Activated CD4-positive, CD25-positive, alpha-beta regulatory T cell treated with anti-CD3 and anti-CD28 coated beads, Interleukin-2, amount 50 U/mL, for 72 hours (primary cell): ENCODE measurements at places on chromosomes 6 and 20.

DNA sequence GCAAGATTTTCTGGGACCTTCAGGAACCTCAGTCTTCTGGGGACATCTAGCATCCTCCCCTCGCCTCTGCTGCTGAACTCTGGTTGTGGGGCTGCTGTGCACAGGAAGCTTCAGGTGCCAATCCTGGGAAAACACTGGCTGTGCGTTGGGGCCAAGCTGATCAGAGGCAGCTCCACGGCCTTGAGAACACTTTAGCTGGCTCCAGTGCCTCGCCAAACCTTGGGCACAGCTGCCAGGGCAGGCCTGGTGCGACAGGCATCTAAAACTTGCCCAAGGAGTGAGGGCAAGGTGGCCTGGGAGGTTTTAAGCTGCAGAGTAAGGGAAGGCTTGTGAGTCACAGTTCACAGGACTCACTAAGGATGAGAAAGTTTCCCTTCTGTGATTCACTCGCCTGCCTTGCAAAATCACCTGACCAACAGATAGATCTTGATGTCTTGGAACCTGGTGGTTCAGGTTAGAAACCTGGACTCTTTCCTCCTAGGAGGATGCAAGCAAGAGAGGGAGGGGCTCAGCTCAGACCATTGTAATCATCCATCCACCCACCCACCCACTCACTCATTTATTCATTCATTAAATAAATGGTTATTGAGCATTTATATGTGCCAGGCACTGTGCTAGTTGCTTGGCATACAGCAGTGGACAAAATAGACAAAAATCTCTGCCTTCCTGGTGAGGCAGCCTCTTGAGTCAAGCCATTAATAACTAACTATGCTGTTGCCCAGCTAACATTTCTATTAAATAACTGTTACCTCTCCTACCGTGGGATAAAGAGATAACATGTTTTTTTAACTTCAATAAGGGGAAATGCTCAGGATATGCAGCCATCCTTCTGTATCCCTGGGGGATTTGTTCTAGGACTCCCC, 2.5 kb upstream of the SPATS1 start:
- no peak for DNase-seq

DNA sequence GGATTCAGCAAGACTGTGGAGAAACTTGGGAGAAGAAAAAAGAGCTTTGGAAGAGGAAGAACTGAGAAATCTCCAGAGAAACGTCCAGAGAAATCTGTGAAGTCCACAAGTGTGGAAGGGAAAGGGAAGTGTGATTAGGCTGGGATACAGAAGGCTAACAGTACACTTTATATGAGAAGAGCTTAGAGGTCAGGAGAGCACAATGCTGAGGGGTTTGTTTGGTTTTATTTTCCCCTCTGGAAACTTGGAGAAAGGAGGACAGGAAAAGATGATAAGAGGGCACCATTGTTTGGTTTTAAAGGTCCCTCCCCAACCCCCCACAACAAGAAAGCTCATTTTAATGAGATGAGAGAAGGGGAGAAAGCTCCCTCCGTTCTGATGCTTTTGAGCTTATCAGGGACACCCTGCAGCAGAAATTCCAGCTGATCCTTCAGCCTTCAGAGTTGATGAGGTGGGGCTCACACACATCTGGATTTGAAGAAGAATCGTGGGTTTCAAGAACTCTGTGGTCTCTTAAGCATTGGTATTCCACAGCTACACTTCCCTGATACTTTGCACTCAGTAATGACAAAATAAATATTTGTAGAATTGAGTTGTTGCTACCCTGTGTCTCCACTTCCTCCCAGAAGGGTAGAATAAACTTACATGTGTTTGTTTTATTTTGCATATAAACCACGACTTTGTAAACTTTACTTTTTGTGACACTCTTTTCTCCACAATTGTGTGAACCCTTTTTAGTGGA, 1.9 kb downstream of the NT5E start:
- no peak for DNase-seq

DNA sequence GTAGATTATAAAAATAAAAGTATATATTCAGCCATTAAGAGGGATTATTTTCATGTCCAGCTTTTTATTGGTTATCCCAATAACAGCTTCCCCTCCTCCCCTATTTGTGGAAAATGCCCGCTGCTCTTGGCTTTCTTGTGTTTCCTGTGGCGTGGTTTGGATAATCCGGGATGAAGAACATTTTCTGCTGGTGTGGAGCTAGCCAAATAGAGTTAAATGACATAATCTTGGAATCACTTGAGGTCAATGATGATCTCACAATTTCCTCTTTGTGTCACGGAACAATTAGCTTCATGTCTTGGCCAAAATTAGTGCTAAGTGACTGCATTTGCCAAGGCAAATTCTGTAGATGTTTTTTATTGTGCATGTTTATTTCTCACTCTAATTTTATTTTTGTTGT, 394.0 kb downstream of the LAMA2 start:
- DNase-seq: no peak

DNA sequence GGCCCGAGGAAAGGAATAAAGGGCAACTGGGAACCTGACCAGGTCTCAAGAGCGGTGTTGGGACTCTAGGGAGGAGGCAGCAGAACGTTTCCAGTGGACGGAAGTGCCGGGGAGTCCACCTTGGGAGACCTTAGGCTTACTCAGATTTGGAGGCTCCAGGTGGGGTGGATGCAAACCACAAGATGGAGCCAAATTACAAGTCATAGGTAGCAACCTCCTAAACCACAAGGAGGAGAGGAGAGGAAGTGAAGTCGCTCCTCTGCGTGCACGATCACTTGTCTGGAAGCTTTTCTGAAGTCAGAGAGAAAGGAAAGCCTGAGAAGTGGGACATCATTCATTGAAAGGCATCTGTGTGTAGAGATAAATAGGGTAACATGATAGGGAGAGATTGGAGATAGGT, 9.3 kb downstream of the HLA-DOA start:
- no peak for DNase-seq

GRCh38 chr20:45772693-45773092, 19.0 kb downstream of the WFDC3 start:
- DNase-seq: no peak

GRCh38 chr6:170212051-170212756, 78.7 kb downstream of the DLL1 start:
- DNase-seq: no peak

DNA sequence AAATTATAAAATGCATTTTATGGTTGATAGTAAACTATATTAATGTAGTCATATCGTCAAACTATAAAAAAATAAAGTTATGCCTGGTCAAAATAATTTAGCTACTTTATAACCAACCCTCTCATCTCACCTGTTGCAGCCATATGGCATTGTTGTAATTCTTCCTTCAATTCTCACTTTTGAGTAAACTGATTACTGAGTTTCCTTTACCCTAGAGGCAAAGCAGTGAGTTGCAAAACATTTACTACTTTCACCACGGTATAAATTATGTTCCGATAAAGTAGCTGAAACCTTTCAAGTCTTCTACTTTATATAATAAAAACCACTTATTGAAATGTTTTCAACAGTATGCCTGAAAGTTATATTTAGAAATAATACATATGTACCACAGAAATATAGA, 113.8 kb downstream of the AHI1 start:
- DNase-seq: no peak

DNA sequence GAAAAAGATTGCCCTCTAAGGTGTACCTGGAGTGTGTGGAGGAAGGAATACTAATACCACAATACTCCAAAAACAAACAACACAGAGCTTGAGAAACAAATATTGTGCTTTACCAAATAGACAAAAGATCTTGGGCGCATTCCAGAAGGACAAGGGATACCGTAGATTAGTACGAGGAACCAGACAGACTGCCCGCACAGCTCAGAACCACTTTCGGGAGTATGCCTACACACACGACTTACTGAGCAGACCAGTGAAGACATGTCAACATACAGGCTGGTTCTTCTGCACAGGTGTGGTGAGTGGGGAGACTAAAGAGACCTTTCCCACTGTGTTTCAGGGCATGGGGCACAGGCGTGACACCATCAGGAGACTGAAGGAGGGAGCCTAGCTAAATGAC, 15.8 kb upstream of the FOXQ1 start:
- DNase-seq: no peak

GRCh38 chr20:325045-325888, at the start of gene SOX12:
TSS of gene SOX12 (plus strand) at chr20:325552. CDS start at chr20:325925, 373 bp downstream.
- peak; percentile 98 for DNase-seq

DNA sequence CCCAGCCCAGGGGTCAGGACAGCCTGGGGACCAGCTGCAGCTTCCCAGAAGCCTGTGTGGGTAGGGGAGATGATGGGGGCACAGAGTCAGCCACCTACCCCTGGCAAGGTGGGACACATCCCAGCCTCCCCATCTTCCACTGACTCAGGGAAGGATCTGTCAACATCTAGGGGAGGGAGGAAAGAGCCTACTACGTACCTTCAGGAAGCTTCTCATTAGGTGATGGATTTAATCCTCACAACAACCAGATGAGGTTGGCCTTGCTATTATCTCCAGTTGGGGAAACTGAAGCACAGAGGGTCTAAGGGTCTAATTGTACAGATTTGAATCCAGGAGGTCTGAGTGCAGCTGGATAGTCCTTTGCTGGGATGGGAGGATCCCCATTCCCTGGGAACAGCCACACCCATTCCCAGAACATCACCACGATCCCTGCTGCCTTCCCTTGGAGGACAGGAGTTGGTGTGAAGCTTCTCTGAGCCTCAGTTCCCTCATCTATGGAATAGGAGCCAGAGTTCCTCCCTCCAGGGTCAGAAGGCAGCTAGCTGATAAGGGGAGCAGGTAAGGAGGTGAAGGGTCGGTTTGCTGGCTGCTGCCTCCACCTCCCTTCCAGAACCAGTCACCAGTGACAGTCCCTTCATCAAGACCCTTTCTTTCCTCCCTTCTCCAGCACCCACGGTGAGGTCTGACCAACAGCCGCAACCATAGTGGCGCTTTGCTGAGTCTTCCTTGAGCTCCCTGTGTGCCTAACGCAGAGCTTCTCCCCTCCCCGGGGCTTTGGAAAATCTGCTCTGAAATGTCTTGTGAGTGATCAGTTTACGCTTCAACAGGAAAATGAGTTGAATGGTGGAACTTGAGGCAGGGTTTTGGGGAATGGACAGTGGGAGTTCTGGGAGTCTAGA, 56.8 kb downstream of the CEBPB start:
- DNase-seq: no peak

DNA sequence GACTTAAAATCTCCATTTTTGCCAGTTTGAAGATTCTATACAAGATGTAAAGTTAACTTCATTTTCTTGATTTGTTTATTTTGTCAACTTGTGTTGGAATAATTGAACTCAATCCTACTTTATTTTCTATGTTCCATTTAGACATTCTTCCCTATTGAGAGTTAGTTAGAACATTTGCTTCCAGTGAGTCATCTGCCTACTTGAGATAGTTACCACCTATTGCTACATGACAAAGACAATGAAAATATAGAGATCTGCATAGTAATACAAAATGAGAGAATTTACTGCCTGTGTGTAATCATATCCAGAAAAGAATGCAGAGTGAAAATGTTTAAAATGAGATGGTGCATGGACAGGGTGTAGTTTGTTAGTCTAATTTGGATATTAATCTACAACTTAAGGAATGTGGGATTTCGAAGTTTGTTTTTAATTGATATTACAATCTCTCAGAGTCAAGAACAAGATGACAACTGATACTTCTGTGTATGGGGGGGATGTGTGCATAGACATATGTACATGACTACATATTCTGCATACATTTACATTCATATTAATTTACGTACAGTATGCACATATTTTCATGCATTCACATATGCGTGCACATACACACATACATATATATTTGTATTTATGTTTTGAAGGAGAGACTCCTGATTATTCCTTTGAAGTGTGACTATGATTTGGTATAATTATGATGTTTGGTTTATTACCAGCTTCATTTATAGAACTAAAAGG, 420.1 kb downstream of the NKAIN2 start:
- no peak for DNase-seq

- DNase-seq: no peak
Observed at GRCh38 chr20:45949542-45950329, 15.3 kb downstream of the PCIF1 start.

DNA sequence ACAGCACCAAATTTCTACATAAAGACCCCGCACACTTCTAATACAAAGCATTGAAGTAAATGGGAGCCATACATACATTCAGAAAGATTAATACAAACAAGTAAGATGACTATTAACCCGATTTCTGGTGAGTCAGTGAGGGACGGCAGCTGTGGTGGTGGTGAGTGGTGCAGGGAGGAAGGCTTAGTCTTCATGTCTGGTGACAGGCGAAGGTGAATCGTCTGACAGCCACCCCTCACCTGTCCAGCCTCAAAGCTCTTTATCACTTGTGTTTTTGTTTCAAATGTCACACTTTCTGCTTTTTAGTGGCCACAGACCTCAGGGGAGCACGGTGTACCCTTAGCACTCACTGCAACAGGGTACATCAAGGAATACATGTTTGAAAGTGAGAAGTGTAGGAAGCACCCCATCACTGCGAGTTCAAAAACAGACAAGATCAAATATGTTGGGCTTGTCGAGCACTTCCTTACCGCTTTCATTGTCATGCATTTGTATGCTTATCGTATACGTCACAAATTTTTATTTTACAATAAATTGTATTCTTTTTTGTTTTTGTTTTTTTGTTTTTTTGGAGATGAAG, 63.5 kb downstream of the IRF4 start:
- no peak for DNase-seq

DNA sequence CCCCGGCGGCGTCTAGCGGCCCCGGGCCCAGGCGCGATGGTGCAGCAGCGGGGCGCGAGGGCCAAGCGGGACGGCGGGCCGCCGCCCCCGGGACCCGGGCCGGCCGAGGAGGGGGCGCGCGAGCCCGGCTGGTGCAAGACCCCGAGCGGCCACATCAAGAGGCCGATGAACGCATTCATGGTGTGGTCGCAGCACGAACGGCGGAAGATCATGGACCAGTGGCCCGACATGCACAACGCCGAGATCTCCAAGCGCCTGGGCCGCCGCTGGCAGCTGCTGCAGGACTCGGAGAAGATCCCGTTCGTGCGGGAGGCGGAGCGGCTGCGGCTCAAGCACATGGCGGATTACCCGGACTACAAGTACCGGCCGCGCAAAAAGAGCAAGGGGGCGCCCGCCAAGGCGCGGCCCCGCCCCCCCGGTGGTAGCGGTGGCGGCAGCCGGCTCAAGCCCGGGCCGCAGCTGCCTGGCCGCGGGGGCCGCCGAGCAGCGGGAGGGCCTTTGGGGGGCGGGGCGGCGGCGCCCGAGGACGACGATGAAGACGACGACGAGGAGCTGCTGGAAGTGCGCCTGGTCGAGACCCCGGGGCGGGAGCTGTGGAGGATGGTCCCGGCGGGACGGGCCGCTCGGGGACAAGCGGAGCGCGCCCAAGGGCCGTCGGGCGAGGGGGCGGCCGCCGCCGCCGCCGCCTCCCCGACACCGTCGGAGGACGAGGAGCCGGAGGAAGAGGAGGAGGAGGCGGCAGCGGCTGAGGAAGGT, 715 bp downstream of the SOX12 start:
- DNase-seq: peak; percentile 67

DNA sequence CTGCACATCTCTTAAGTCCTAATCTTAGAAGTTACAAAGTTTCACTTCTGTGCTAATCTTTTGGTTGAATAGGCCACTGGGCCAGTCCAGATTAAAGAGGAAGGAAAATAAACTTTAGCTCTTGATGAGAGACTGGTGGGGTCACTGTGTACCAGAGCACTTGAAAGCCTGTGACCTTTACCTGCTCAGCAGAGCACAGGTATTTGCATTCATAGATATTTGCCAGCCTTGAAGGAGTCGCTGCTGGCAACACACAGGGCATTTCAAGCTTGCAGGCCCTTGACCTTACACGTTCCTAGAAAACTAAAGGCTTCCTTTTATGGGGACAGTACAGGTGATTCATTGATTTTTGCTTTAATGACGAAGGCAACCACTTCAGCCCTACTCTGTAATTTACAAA, 108.4 kb upstream of the SLC22A23 start:
- no peak for DNase-seq

- no peak for DNase-seq
Observed at GRCh38 chr6:39137245-39137644, 22.3 kb upstream of the SAYSD1 start.
